Aorta (tissue), 5 donors: ENCODE measurements at places on chromosomes 3 and 15. TPM values are rescaled to one million over a fixed set of nuclear protein-coding genes. Genes with fewer than 3 reads are reported as not detected.
A peak's percentile ranks its signal among the peaks of the same experiment; 100 is the strongest.

- no peaks in the 10 kb centered on the region for H3K27me3 ChIP-seq
- no peaks in the 10 kb centered on the region for H3K4me1 ChIP-seq
- DNase-seq, result no peak
- no peak overlapping the region for H3K27ac ChIP-seq
These were observed 3.6 kb downstream of the HEMK1 start for GRCh38 chr3:50572801-50573371.

DNA sequence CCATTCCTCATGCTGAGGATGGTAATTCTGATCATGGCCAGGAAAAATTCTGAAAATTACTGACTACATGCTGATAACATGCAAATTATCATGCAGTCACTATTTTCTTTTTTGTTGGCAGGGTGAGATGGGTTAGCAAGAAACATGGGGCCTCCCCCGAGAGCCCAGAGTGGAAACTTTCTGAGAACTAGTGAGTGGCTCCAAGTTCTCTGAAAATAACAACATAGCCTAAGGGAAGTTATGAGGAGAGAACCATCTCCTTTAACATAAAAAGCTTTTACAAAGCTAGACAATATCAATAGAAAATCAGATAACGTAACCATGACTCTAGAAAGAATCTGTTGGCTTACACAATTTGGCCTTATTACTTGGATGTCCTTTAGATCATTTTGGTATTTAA, 254.2 kb downstream of the PLOD2 start:
- no peaks in the 10 kb centered on the region for H3K4me1 ChIP-seq
- H3K27ac ChIP-seq, result no peak overlapping the region
- no peak overlapping the region for H3K4me3 ChIP-seq
- no peaks in the 10 kb centered on the region for H3K36me3 ChIP-seq
- DNase-seq, result no peak
- no peaks in the 10 kb centered on the region for H3K27me3 ChIP-seq

WDR93 gene
- total RNA-seq, result not detected

GRCh38 chr15:67083135-67083762, 17.8 kb downstream of the SMAD3 start:
- H3K4me1 ChIP-seq, result peaks cover 4% of the 10 kb centered on the region
- peak; percentile 68 for DNase-seq
- no peaks in the 10 kb centered on the region for H3K27me3 ChIP-seq

DNA sequence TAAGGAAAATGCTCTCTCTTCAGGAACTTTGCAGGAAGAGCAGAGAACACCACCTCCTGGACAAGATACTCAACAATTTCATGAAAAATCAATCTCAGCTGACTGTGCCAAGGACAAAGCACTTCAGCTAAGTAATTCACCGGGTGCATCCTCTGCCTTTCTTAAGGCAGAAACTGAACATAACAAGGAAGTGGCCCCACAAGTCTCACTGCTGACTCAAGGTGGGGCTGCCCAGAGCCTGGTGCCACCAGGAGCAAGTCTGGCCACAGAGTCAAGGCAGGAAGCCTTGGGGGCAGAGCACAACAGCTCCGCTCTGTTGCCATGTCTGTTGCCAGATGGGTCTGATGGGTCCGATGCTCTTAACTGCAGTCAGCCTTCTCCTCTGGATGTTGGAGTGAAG, 200.5 kb downstream of the AKAP13 start:
- no peak overlapping the region for H3K4me3 ChIP-seq
- no peak for DNase-seq
- H3K27me3 ChIP-seq, result no peaks in the 10 kb centered on the region
- H3K4me1 ChIP-seq, result peaks cover 4% of the 10 kb centered on the region
- H3K27ac ChIP-seq, result no peak overlapping the region
- no peaks in the 10 kb centered on the region for H3K36me3 ChIP-seq

GPR15 gene
- not detected for total RNA-seq

- no peak overlapping the region for H3K4me3 ChIP-seq
- no peak overlapping the region for H3K27ac ChIP-seq
- H3K27me3 ChIP-seq, result no peaks in the 10 kb centered on the region
- H3K4me1 ChIP-seq, result no peaks in the 10 kb centered on the region
These were observed 217.3 kb upstream of the GOLIM4 start for GRCh38 chr3:168312984-168313383.

GRCh38 chr3:37905987-37906674, 44.5 kb downstream of the CTDSPL start:
- H3K36me3 ChIP-seq, result no peaks in the 10 kb centered on the region
- H3K4me1 ChIP-seq, result peaks cover 19% of the 10 kb centered on the region
- no peaks in the 10 kb centered on the region for H3K27me3 ChIP-seq
- DNase-seq, result no peak
- no peak overlapping the region for H3K4me3 ChIP-seq

GRCh38 chr3:87982421-87982820, 76.4 kb downstream of the CGGBP1 start:
- H3K27me3 ChIP-seq, result no peaks in the 10 kb centered on the region
- H3K36me3 ChIP-seq, result no peaks in the 10 kb centered on the region
- H3K27ac ChIP-seq, result no peak overlapping the region
- no peak overlapping the region for H3K4me3 ChIP-seq
- no peak for DNase-seq

DNA sequence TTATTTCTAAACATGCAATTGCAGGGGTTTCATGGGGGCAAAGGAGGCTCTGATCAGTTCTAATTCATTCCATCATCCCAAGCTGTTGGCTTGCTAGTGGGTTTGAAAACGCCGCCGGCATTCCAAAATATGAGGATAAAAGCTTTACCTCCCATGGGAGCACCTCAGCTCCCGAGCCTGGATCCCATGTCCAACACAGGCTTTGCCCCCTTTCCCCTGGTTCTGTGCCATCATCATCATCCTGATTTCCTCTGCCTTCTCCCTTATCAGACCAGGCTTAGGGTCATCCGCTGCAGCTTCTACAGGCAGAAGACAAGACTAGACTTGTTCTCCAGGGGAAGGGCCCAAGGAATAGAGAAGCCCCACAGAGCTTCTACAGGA, 25.4 kb downstream of the SH3BP5 start:
- no peak overlapping the region for H3K27ac ChIP-seq
- no peaks in the 10 kb centered on the region for H3K4me1 ChIP-seq
- H3K27me3 ChIP-seq, result no peaks in the 10 kb centered on the region
- no peaks in the 10 kb centered on the region for H3K36me3 ChIP-seq
- no peak for DNase-seq
- no peak overlapping the region for H3K4me3 ChIP-seq

CSPG5 gene
- 0.81 TPM for total RNA-seq

GHRL gene
- 1.6 TPM for total RNA-seq

DNA sequence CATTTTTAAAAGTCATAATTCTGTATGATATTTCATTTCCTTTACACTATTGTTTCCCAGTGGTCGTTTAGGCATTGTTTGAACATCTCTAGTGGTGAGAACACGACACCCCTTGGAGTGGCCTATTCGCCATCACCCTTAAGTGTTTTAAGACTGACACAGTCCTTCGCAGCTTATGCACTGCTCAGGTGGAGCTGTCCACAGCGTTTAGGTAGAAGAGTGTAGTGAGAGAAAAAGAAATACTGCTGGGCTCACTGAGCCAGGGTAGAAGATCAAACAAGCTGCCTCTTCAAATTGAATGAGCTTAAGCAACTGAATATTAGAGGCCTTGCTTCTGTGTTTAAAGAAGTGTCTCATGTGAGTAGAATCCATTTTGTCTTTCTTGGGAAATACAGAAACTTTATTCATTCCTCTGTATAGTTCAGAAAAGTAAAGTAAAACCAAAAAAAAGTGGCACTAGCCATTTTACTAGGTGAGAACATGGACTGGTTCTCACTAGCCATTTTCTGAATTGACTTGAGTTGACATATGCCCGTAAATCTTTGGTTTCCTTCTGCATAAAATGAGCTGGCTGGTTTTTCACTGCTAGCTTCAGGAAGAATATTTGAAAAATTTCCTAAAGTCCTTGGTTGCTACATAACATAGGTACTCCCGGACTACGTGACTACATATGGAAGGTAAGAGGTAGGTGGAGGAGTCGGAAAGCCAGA, 155.9 kb downstream of the P3H2 start:
- no peaks in the 10 kb centered on the region for H3K36me3 ChIP-seq
- no peak overlapping the region for H3K4me3 ChIP-seq
- no peaks in the 10 kb centered on the region for H3K4me1 ChIP-seq
- H3K27me3 ChIP-seq, result no peaks in the 10 kb centered on the region
- no peak overlapping the region for H3K27ac ChIP-seq

GRCh38 chr3:50427217-50427616, 67.9 kb upstream of the TMEM115 start:
- no peak for DNase-seq
- H3K4me3 ChIP-seq, result no peak overlapping the region
- H3K27me3 ChIP-seq, result no peaks in the 10 kb centered on the region
- no peaks in the 10 kb centered on the region for H3K36me3 ChIP-seq
- H3K27ac ChIP-seq, result no peak overlapping the region

GRCh38 chr3:70811880-70812279, 499.4 kb upstream of the MDFIC2 start:
- no peak overlapping the region for H3K27ac ChIP-seq
- H3K4me1 ChIP-seq, result no peaks in the 10 kb centered on the region
- no peaks in the 10 kb centered on the region for H3K36me3 ChIP-seq
- no peak overlapping the region for H3K4me3 ChIP-seq
- DNase-seq, result no peak

- H3K36me3 ChIP-seq, result no peaks in the 10 kb centered on the region
- DNase-seq, result no peak
- no peak overlapping the region for H3K4me3 ChIP-seq
- H3K4me1 ChIP-seq, result peaks cover 1% of the 10 kb centered on the region
- no peaks in the 10 kb centered on the region for H3K27me3 ChIP-seq
- H3K27ac ChIP-seq, result no peak overlapping the region
These were observed 129.9 kb upstream of the HES1 start for GRCh38 chr3:194005930-194006501.

DNA sequence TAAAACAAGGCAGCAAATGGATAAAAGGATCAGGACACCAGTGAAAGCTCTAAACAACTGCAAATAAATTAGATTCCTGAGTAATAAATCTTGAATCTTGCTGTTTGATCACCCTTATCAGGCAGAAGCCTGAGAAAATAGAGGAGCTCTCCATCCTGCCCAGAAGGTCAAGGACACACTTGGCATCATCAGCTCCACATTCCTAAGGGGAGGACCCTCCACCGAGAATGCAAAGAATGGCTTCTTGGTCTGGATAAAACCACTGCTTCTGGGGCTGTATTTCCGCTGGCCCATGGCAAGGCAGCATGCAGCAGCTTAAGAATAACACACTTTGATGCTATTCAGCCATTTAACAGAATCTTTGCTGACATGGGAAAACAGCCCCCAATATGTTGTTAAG, 108.9 kb upstream of the TSC22D2 start:
- H3K27ac ChIP-seq, result no peak overlapping the region
- H3K4me3 ChIP-seq, result no peak overlapping the region
- no peak for DNase-seq
- no peaks in the 10 kb centered on the region for H3K36me3 ChIP-seq

DNA sequence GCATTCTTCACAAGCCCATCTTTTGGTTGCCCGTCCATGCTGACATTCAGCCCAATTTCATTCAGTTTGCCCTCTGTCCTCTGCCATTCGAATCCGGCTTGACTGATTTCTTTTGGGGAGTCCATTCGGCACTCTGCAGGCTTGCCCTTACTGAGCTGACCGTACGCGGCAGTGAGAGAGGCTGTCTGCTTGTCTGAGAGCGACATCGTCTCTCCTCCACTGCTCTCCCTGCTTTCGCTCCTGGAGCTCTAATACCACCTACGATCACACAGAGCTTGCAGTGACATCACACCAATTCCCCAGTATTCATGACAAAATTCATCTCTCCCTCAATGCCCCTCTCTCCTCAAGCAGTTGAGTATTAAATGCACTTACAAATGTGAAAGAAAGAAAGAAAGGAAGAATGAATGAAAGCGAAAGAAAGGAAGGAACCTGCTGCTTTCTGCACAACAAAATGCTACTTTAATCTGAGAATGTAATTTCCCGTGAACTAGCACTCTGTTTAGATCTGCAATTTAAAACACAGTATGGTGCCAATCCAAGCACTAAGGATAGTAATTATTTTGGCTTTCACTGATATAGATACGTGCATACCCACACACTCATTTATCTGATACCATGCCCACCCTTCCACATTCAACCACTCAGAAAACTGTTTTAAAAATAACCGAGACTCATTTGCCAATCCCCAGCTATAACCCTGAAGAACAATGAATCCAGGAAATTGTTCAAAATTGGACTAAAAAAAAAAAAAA, 89.5 kb downstream of the DHX30 start:
- H3K27ac ChIP-seq, result no peak overlapping the region
- H3K4me1 ChIP-seq, result no peaks in the 10 kb centered on the region
- no peaks in the 10 kb centered on the region for H3K27me3 ChIP-seq
- DNase-seq, result no peak

DNA sequence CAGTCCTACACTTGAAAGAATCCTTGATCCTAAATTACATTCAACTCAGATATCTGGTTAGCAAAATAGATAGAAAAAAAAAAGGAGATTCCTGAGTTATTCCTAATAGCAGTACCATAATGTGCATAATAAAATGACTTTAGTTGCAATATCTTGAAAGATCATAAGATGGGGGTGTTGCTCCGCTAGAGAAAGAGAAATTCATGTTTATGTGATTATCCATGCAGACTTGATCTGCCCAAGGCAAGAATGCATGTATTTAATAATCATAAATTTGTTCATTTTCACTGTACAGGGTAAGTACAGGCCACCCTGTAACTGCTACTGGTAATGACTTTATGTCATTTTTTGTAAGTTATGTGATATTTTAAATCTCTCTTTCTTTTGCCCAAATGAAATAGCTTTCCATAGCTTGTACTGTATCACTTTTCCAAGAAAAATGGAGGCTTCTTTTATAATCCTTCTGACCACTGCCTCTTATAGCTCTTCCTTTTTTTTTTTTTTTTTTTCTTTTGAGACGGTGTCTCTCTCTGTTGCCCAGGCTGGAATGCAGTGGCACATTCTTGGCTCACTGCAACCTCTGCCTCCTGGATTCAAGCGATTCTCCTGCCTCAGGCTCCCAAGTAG, 84.6 kb downstream of the HCN4 start:
- peaks cover 9% of the 10 kb centered on the region for H3K36me3 ChIP-seq
- no peak overlapping the region for H3K4me3 ChIP-seq
- H3K27me3 ChIP-seq, result no peaks in the 10 kb centered on the region
- no peak for DNase-seq
- H3K4me1 ChIP-seq, result peaks cover 4% of the 10 kb centered on the region

DNA sequence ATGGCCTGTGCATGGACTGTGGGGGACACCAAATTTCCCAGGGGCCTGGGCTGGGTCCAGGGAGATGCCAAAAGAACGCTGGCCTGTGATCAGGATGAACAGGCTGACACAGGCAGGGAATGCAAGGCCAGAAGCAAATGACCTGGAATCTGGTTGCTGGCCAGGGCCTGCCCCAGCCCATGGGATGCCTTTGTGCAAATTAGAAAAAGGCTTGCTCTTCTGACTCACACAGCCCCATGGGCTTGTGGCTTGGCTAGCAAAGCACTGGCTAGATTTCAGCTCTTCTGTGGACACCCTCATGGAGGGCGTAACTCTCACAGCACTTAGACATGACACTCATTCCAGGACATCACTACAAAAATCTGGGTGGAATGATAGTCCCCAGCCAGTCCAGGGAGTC, 356.0 kb downstream of the SHQ1 start:
- H3K27me3 ChIP-seq, result no peaks in the 10 kb centered on the region
- H3K4me1 ChIP-seq, result no peaks in the 10 kb centered on the region
- H3K36me3 ChIP-seq, result no peaks in the 10 kb centered on the region
- no peak overlapping the region for H3K27ac ChIP-seq

MUC20 gene
- 17.8 TPM for total RNA-seq

COLQ gene
- total RNA-seq, result 10.7 TPM

- no peaks in the 10 kb centered on the region for H3K4me1 ChIP-seq
- H3K36me3 ChIP-seq, result no peaks in the 10 kb centered on the region
- H3K27ac ChIP-seq, result no peak overlapping the region
- H3K4me3 ChIP-seq, result no peak overlapping the region
These were observed 76.5 kb downstream of the B3GALNT1 start for GRCh38 chr3:161028555-161029153.

PLCH1 gene
- not detected for total RNA-seq

SEMA6D gene
- 9.0 TPM for total RNA-seq

GRCh38 chr3:97872525-97873042, 50.8 kb downstream of the CRYBG3 start:
- no peaks in the 10 kb centered on the region for H3K4me1 ChIP-seq
- H3K27ac ChIP-seq, result no peak overlapping the region
- no peak overlapping the region for H3K4me3 ChIP-seq
- peaks cover 5% of the 10 kb centered on the region for H3K36me3 ChIP-seq

STAG1 gene
- 63.6 TPM for total RNA-seq
